ENCODE measurements at places on chromosomes 13 and 19.

DNA sequence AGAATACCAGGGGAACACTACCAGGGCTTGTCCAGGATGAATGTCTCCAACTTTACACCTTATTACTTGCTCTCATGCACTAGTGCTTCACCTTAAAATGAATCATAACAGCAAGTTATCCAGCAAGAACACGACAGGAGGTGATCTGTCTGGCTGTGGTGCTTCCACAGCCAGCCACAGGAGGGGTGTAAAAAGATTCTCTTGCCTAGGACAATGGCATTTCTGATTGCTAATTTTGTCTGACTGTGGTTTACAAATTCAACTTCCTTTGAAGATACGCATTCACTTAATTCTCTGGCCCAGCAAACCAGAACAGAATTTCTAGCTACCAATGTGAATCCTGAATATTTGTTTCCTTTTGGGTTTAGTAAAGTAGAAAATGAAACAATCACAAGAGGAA is 23.1 kb upstream of the COG3 start:
- no peak for DNase-seq

DNA sequence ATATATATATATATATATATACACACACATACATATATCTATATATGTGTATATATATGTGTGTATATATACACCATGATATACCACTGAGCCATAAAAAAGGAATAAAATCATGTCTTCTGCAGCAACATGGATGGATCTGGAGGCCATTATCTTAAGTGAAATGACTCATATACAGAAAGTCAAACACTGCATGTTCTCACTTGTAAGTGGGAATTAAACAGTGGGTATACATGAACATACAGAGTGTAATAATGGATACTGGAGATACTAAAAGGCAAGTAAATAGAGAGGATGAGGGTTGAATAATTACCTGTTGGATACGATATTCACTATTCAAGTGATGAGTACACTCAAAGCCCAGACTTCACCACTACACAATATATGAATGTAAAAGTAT is 332.6 kb downstream of the SLITRK1 start:
- DNase-seq: no peak

DNA sequence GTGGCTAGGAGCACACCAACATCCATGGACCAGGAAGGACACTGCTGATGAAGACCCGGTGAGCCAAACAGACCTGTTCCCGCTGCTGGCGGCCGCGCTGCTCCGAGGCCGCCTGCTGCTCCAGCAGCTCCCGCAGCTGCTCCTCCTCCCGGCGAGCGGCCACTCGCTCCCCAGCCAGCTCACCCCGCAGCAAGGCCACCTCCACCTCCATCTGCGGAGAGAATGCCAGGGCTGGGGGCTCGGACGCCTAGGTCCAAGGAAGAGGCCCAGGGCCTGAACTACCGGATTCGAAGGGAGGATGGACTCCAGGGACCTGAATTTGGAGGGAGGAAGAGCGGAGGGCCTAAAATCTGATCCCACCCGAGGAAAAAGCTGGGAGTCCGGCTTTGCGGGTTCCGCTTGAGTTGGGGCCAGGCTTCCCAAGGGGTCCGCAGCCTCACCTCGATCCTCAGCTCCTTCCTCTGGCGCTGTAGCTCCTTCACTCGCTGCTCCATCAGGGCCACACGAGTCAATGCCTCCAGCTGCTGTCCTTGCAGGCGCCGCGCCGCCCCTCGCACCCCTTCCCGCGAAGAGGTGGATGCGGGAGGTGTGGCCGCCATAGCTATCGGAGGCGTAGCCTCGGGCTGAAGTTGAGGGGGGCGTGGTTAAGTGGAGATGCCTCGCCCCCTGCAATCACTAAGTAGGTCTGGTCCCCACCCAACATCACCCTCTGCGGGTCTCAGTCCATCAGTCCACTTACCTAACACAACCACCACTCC is 2.7 kb downstream of the PHLDB3 start:
- DNase-seq: no peak

DNA sequence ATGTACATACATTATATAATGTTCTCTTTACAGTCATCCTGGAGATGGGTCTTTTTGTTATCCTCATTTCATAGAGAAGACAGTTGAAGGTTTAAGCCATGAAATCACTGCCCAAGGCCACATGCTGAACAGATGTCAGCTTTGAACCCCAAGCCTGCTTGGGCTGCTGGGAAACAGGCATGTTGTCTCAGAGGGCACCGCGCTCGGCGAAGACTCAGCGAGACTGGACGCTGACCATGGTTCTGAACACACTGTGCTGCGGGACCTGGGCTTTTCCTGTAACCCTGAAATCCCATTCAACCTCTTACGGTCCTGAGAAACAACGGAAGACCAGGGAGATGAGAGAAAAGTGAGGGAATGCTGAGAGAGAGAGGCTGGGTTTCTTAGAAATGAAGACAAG is 27.3 kb downstream of the LRFN3 start:
- no peak for DNase-seq

DNA sequence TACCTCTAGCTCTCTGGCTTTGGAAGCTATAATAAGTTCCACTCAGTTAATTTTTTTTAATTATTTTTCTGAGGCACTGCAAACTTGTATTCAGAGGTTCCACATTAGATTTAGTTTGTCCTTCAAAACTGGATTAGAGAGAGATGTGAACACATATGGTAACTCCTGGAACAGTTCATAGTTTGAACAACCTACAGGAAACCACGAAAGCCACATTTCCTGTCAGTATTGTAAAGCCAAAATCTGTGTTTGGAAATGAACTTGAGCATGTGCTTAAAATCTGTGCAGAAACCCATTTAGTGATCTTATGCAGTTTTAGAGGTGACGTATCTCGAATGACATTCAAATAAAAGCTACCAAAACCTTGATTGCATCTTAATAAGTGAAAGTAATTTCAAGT is 1952.0 kb downstream of the OLFM4 start:
- DNase-seq: no peak

DNA sequence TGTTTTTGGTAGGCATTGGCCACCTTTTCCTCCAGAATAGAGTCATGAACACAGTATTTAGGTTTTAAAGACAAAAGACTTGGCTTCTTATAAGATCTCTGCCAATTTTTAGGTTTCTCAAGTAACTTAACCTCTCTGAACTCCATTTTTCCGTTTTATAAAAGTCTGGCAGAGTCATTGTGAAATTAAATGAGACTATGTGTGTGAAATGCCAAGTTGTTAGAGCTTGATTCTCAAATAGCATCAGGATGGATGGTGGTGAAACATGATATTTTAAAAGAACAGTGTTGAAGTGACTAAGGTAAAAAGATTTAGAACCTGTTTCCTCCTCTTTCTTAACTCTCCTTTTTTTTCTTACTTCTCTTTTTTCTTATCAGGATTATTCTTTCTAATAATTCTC is 617.7 kb upstream of the SLITRK1 start:
- DNase-seq: no peak

GRCh38 chr19:2495130-2495641 is 19.3 kb downstream of the GADD45B start:
- no peak for DNase-seq

DNA sequence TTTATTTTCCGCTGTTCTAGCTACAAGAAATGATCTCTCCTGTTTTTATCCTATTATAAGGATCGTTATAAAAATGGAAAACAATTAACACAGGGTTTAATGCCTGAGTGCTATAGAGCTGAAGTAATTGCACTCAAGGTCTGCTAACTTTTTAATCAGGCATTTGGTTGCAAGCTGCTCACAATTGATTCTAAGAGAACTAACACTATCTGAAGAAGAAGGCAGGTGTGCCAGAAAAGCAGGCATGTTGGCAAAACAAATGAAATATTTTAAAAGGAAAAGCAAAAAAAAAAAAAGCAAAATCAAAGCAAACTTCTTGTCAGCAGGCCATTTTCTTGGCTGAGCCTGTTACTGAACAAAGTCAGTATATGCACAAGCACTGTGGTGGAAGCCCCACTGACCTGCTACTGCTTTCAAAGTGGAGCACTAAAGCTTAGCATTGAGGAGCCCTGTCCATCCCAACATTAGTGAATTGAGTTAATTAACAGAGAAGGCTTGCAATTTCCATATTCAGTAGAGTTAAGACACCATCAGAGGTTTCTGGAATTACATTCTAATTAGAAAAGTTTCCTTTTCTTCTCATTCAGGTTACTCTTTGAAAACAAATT is 574.2 kb downstream of the PCDH9 start:
- DNase-seq: no peak

- no peak for DNase-seq
These were observed 15.3 kb downstream of the ATP7B start for GRCh38 chr13:51995677-51996551.

GRCh38 chr13:62418872-62419271 is 1003.2 kb upstream of the PCDH20 start:
- DNase-seq: no peak

DNA sequence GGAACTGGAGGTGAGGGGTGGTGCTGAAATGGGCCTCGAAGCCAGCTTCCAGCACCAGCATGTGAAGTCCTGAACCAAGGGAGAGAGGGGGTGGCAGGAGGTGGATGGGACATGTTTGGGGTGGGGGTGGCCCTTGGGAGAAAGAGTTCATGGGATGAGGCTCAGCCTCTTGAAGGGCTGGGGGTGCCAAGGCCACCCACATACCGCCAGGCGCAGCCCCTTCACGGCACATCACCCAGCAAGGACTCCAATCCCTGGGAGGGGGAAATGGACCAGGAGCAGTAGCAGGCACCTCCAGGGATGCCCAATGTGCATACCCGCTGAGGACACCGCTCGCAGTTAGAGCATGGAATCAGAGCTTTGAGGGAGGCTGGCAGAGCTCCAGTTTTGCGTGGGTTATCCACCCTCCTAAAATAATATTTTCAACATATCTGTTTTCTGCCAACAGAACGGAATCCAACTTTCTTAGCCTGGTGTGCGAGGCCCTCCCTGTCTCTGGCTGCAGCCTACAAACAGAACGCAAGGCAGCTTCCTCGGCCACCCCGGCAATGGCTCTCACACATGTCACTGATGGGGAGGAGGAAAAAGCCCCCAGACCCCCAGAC is 140.5 kb upstream of the VSTM2B start:
- DNase-seq: no peak

- DNase-seq: no peak
These were observed 47.8 kb upstream of the VSTM2B start for GRCh38 chr19:29477831-29478577.

DNA sequence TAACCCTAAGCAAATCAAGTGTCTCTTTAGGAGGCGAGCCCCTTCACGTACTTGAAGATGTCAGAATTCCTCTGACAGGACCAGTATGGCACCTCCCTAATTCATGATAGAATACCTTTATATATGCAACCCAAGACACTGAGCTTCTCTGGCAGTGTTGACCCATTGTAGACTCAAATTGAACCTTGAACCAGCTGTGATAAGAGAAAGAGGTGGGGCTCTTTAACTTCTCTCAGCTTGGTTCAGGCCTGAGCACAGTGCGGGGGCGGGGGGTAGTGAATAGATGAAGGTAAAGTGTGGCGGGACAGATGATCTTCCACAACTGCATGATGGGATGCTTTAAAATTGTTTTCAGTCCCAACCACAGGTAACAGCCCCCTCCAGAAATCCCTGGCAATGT is 12.1 kb downstream of the MBNL2 start:
- no peak for DNase-seq

DNA sequence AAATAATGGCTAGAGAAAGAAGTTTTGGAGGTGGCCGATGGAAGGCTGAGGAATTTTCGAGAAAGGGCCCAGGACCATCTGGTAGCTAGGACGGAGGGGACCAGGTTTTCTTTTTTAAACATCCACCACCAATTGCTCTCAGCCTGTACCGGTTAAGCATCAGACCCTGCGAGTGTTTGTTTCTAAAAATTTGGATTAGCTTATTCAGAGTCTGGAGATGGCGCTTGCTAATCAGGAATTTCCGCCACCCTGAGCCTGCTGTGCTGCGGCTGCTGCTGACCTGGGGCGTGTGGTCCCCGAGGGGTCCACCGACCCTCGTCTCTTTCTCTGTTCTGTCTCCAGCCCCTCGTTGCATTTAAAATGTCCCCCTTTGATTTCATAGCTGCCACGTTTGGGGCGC is 2.0 kb downstream of the UHRF1 start:
- no peak for DNase-seq

DNA sequence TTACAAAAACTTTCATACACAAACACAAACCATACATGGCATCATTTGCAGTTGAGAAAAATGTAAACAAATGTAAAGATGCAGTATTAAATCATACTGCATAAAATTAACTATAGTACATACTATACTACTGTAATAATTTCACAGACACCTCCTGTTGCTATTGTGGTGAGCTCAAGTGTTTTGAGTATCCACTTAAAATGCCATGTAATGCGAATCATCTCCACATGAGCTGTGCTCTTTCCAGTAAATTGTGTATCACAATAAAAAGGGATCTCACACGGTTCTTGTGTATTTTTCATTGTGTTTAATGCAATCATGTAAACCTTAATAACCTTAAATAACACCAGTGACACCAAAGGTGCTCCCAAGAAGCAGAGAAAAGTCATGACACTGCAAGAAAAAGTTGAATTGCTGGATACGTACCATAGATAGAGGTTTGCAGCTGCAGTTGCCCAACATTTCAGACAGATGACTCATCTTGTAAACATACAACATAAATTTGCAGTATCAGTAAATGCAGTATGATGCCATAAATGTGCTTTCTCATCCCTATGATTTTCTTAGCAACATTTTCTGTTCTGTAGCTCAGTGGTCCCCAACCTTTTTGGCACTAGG is 166.6 kb downstream of the RAP2A start:
- no peak for DNase-seq

- DNase-seq: no peak
These were observed 337.3 kb downstream of the ATP8A2 start for GRCh38 chr13:25709088-25709487.

DNA sequence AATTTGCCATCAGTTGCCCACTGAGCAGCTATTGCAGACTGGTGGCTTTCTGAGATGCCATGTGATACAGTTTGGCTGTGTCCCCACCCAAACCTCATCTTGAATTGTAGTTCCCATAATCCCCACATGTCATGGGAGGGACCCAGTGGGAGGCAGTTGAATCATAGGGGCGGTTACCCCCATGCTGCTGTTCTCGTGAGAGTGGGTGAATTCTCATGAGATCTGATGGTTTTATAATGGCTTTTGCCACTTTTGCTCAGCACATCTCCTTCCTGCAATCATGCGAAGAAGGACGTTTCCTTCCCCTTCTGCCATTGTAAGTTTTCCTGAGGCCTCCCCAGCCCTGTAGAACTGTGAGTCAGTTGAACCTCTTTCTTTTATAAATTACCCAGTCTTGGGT is 34.8 kb upstream of the ANKRD10 start:
- no peak for DNase-seq

GRCh38 chr19:12867120-12868099 is 13.8 kb downstream of the DNASE2 start:
- DNase-seq: peak; percentile 58

- DNase-seq: no peak
These were observed 5.5 kb upstream of the METTL21C start for GRCh38 chr13:102700088-102701031.

GRCh38 chr19:55316646-55317045 is 8.5 kb downstream of the TMEM150B start:
- no peak for DNase-seq

Measured in activated CD4-positive, alpha-beta T cell treated with anti-CD3 and anti-CD28 coated beads for 1 hour (primary cell).